ENCODE measurements at places on chromosomes 4 and X.

GRCh38 chr4:138630666-138631065 lies 384.9 kb upstream of the NOCT start:
- no peak for DNase-seq

- no peak for DNase-seq
Measured at GRCh38 chr4:17526695-17527477, 11.9 kb downstream of the CLRN2 start.

GRCh38 chr4:106365613-106366012 lies 3.0 kb downstream of the GIMD1 start:
- no peak for DNase-seq

- DNase-seq, result no peak
Measured at GRCh38 chrX:130593911-130594310, 192.1 kb downstream of the RBMX2 start.

- DNase-seq, result no peak
Measured at GRCh38 chr4:186634591-186635128, 79.3 kb upstream of the MTNR1A start.

GRCh38 chrX:31039327-31039711 lies 32.5 kb downstream of the FTHL17 start:
- no peak for DNase-seq

- DNase-seq, result peak; percentile 51
Measured at GRCh38 chr4:7906171-7906701, 33.4 kb downstream of the AFAP1 start.

DNA sequence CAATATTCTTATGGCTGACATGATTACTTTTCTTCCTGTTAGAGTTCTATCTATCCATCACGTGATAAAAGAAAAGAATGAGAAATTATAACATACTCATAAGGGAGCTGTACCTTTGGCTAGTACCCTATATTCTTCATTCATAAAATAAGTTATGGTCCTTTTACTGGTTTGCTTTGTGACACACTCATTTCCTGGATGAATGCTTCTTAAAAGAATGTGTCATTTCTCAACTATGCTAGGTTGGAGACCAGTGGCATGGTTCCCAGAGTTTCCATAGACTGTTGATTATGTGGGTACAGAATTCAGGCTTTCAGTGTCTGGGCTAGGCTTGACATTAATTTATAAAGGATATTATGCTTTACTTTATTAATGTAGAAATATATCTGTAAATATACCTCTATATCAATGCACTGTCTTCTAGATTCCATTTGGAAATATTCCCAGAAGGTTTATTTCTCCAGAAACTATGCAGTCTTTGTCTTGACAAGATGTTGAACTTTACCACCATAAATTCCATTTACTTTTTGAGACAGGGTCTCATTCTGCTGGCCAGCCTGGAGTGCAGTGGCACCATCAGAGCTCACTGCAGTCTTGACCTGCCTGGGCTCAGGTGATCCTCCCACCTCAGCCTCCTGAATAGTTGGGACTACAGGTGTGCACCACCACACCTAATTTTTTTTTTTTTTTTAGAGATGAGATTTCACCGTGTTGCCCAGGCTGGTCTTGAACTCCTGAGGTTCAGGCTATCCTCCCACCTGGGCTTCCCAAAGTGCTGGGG lies 23.8 kb downstream of the NUDT6 start:
- DNase-seq, result no peak

DNA sequence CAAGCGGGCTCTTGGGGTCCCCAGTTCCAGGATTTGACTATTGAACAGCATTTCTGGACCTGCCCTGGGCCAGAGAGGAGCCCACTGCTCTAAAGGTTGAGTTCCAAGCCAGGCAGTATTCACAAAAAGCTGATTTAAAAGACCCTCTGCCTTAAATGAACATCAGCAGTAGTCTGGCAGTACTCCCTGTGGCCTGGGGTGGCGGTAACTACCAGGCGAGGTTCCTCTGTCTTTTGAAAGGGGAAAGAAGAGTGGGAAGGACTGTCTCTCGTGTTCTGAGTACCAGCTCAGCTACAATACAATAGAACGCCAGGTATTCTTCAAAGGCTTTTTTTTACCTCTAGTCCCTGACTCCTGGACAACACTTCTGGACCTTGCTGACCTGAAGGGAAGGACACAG lies 456.4 kb upstream of the TEX13C start:
- no peak for DNase-seq

GRCh38 chr4:148443512-148444295 lies 1.5 kb upstream of the NR3C2 start:
- DNase-seq, result no peak

DNA sequence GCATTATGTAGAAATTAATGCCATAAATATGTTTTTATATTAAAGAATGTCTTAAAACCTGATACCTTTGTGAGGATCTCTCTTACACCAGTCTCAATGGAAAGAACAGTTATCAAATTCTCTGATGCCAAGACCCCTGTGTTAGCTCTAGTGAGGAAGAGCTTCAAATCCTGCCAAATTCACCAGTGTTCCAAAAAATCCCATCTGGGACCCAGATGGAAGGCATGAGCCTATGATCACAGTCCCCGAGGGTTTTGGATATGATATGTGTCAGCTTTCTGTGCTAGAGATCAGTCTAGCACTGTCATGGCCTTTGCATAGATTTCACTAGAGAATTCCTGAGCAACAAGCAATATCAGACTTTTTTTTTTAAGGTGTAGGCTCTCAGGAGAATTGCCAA lies 412.1 kb downstream of the UBE2NL start:
- DNase-seq, result no peak

- DNase-seq, result no peak
Measured at GRCh38 chr4:143346206-143346605, 9.5 kb downstream of the GAB1 start.

DNA sequence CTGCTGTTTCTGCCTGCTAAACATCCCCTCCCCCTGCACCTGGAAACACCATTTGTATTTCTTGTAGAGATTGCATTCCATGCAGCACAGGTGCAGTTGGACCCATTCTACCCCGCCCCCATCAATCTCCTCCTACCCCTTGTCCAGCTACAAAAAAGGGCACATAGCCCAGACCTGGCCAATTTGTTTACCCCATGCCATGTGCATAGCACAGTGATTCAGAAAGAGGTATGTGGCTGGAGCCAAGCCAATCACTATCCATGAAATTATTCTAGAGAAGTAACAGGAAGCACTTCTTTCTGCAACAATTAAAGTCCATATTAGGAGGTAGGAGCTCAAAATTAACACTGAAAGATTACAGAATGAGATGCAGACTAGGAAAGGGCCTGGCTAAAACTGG lies 20.2 kb upstream of the TMEM184C start:
- no peak for DNase-seq

DNA sequence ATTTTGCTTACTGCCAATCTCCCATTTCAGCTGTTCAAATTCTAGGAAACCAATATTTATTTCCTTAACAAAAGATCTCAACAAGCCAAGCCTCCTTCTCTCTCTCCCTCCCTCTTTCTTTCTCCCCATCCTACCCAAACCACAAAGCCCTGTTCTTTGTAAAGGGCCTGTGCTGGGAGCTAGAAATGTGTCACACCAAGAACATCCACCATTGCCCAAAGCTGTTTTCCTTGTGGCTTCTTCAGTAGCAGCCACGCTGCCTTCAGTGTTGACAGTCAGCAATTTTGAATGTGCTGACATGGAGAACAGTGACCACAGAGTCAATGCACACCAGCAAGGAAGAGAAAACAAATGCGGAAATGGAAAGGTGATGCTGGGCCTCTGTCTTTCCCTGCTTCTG lies 203.0 kb downstream of the MAML3 start:
- DNase-seq, result peak; percentile 20

GRCh38 chr4:102624505-102624904 lies 123.3 kb downstream of the NFKB1 start:
- DNase-seq, result no peak
